Effector CD4-positive, alpha-beta T cell (primary cell): ENCODE measurements at places on chromosomes 13 and 19.

DNA sequence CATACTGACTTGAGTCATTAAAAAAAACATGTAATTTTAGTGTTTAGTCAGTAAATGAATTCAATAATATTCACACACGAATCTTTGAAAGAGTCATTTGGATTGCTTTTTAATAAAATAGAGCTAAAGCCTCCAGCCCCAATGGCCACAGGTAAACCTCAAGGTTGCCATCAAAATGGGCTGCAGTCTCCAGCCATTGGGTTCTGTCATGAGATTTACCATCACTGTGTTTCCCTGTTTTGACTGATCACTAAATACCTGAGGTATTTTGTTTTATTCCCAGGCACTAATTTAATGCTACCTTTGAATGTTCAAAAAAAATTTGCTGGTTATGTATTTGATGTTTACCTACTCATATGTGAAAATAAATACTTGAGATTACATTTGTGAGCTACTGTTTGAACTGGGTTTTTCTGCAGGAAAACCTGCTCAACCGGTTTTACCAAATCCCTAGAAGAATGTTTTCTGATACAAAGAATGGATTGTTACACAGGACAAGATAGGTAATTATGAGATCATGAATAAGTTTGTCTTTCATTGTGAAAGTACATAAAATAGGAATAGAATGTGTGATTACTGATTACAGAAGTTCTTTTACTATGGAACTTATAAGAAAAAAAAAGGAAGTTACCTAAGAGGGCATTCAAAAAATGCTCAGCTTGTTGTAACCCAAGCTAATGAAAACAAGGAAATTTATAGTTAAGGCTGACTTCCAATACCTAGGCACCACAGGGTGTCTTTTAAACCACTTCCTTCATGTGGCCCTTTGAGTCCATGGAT, 391.3 kb downstream of the EFNB2 start:
- no peak for DNase-seq

GRCh38 chr13:102325321-102325720, 76.5 kb downstream of the FGF14 start:
- DNase-seq, result no peak

DNA sequence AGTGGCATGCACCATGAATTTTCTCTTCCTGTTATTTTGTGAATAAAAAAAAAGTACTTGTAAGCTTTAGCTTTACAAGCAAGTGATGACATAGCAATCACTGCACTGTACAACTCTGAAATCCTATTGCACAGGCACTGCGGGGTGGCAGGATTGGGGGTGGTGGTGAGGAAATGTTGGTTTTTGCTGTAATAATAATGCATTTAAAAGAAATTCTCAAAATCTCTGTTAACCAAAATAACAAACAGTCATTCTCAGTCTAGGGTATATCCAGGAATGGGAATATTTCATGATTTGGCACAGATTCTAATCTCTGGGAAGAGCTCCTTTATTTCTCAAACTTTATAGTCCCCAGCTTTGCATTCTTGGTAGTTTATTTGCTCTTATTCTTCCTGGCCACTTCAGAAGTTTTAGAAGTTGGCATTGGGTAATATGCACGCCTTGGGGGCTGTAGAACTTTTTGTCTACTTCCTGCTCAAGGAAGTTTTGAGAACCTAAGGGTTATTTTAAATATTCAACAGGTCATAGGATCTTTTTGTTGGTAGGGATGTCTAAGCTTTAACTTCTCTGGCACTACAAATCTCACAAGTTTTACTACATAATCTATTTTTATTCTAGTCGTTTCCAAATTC, 353.0 kb upstream of the KLF12 start:
- no peak for DNase-seq

DNA sequence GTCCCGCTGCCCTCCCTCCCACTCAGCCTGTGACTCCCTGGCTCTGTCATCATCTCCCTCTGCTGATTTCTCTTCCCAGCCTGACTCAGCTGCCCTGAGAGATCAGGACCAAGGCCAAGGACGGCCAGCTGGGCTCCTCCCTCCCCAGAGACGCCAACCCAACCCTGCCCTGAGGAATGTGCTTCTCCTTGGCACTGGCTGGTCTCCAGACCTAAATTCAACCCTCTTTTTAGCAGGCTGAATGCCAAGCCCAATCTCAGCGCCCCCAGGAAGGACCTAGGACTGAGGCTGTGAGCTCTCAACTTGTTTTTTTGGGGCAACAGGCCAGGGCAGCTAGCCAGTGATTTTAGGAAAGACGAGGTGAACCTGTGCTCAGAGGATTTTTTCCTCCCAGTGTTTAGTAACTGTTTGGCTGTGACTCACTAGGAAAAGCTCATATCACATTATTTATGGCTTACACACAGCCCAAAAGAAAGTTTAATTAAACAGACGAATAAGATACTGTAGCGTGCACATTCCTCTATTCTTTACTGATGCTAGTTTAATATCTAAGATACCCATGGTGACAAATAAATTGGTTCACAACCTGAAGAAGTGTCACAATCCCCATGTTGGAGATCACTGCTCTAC, 7.4 kb upstream of the IGFL1 start:
- DNase-seq, result no peak

DNA sequence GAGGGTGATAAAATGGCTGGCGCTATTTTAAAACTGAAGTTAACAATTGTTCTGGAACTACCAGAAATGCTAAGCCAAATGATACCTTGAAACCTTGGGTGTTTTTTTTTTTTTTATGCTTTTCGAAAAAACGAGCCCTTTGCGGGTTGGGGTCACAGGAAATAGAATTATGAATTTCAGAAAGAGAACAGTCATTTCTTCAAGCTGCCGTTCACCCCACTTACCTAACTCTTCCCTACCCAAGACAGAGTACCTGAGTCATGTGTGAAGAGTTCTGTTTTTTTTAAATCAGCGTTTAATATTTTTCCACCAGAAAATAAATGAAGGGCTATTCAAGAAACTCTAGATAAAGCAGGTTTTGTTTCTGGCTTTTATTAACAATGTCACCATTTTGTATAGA, 35.3 kb downstream of the KLF2 start:
- DNase-seq, result no peak

GRCh38 chr13:83796364-83796763, 85.9 kb downstream of the SLITRK1 start:
- no peak for DNase-seq

- DNase-seq, result no peak
Measured at GRCh38 chr13:53068585-53069520, 40.2 kb downstream of the OLFM4 start.

GRCh38 chr13:27264648-27265047, 6.0 kb upstream of the RASL11A start:
- DNase-seq, result no peak

- DNase-seq, result no peak
Measured at GRCh38 chr13:91384896-91385295, 13.5 kb upstream of the GPC5 start.

DNA sequence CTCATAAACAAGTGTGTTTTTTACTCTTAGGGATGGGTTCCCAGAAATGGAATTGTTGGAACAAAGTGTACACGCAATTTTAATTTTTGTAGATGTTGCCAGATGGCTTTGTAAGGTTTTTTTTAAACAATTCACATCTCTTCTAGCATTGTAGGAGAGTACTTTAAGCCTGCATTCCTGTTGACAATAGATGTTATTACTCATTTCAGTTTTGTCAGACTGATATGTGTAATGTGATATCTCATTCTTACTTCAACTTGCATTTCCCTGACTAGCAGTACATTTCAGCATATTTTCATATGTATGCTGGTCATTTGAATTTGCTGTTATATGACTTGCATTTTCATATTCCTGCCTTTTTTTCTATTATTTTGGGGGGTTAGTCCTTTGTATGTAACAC, 186.6 kb upstream of the SLITRK6 start:
- DNase-seq, result no peak

DNA sequence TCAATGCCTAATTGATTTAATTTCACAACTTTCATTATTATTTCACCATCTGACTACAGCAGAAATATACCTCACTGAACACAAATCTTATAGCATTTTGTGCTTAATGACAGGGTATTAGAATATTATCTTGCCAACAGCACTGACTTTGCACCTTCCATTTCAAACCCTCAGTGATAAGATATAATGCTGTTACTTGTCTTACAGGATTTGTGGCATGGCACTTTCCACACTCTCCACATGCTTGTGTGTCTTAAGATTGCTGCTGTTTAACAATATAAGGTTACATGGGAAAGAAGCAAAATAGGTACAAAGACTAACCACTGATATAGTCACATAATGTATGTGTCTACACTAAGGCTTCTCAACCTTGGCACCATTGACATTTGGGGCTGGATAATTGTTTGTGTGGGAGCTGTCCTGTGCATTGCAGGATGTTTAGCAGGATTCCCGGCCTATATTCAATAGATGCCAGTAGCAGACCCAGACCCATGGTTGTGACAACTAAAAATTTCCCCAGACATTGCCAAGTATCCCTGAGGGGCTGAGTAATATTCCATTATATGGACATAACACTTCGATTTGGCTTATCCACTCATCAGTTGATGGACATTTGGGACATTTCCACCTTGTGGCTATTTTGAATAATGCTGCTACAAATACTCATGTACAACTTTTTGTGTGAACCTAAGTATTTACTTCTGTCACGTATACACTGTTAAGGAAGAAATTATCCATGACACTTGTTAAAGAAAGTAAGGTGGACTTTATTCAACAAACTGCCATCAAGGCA, 5.7 kb upstream of the DIAPH3 start:
- DNase-seq, result no peak

GRCh38 chr13:114031631-114032030, 57.8 kb upstream of the C13orf46 start:
- DNase-seq, result no peak

- no peak for DNase-seq
Measured at GRCh38 chr13:51063909-51064308, 47.2 kb downstream of the C13orf42 start.
